ACHN (cell line): ENCODE measurements at places on chromosomes 4 and X.

- DNase-seq, result no peak
Observed at GRCh38 chrX:67094061-67094460, 449.8 kb upstream of the AR start.

GRCh38 chrX:21863241-21863640 is 7.5 kb downstream of the YY2 start:
- no peak for DNase-seq

- no peak for DNase-seq
Observed at GRCh38 chr4:2946812-2947600, 16.2 kb downstream of the NOP14 start.

- no peak for DNase-seq
Observed at GRCh38 chr4:157977086-157977485, 195.7 kb downstream of the GASK1B start.

DNA sequence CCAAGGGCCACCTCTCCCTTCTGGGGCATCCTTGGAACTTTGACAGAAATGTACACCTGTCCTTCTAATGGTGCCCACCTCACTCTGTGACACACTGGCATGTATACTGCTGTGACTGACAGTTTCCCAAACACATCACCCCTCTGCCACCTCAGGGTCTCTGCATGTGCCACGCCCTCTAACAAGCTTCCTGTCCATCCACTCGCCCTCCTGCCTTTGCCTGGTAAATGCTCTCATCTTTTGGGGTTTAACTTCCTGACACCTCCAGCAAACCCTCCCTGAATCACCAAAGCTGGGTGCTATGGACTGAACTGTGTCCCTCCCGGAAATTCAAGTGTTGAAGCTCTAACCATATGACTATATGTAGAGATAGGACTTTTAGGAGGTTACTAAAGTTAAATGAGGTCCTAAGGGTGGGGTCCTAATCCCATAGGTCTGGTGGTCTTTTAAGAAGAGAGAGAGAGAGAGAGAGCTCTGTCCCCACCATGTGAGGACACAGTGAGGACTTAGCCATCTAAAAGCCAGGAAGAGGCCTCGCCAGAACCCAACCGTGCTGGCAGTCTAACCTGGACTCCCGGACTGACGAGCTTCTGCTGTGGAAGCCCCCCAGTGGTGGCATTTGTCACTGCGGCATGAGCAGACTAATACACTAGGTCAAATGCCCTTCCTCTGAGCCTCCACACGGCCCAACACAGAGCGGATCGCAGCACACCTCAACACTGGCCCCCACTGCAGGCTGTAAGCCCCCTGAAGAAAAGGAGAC is 95.6 kb downstream of the AFAP1 start:
- peak; percentile 75 for DNase-seq

GRCh38 chrX:150602296-150602695 is 33.9 kb downstream of the MTM1 start:
- DNase-seq, result no peak

DNA sequence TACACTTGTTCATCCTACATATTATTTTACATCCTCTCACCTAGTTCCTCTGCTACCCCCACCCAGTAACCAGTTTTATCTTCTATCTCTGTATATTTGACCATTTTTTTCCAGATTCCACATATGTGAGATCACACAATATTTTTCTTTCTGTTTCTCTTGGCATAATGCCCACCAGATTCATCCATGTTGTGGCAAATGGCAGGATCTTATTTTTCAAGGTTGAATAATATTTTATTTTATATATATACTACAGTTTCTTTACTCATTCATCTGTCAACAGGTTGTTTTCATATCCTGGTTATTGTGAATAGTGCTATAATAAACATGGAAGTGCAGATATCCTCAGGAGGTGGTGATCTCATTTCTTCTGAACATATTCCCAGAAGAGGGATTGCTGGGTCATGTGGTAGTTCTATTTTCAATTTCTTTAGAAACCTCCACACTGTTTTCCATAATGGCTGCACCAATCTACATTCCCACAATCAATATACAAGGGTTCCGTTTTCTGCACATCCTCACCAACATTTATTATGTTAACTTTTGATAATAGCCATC is 48.2 kb downstream of the THAP9 start:
- no peak for DNase-seq

DNA sequence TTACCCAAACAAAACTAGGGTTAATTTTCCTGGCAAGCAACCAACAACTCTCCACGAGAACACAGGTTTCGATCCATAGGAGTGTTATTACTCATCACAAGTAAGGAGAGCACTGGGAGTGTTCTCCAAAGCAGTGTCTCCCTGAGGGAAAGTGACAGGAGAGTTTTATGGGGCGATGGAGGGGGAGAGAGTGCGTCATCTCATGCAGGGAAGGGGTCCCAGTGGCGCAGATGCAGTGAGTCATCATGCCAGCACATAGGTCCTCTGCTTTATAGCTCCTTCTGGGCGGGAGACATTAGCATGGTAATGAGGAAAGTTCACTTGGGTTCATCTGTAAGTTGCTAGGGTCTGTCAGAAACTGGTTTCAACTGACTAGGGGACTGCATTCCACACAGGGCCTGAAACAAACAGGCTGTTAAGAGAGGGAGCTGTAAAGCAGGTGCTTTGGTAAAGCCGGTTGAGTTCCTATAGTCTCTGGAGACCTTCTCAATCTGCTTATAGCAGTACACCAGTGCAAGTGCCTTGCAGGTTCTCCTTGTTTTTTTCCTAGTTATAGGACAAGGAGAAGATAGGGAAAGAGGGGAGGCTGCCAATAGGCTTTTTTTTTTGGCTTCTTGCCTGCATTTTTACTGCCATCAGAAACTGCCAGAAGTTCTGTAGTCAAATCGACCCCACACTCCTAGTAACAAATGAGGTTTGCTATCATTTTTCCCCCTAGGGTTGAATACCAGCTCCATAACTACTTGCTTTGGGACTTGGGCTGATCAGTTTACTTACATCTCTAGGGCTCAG is 12.8 kb upstream of the BOD1L1 start:
- DNase-seq, result no peak

DNA sequence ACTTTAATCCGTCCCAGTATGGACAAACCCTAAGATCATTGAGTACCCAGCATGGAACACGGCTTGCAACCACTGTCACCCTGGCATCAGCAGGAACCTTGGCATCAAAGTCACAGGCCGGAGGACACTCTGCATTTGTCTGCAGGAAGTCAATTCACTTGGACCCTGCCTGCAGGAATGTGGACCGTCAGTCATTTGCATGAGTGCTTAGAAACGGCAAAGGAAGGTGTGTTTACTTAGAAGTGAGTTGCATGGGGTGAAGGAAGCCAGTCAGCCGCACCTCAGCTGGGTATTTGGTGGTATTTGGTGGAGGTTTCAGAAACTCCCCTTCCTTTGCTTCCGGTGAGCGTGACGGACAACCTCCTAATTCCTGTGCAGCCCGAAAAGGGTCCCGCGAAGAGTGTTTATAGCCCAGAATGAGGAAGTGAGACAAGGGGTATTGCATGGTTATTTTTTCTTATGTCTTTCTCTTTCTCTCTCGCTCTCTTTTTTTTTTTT is 15.5 kb downstream of the P2RY8 start:
- no peak for DNase-seq

GRCh38 chrX:103464774-103465117 is 54.5 kb downstream of the RAB40A start:
- DNase-seq, result peak; percentile 72

GRCh38 chrX:12007881-12008280 is 130.4 kb upstream of the FRMPD4 start:
- peak; percentile 76 for DNase-seq

GRCh38 chr4:2850966-2851798 is 7.5 kb downstream of the ADD1 start:
- peak; percentile 20 for DNase-seq

GRCh38 chr4:22672944-22673343 is 19.8 kb upstream of the GBA3 start:
- no peak for DNase-seq

- no peak for DNase-seq
Observed at GRCh38 chr4:77028246-77028645, 47.5 kb downstream of the CCNI start.

- DNase-seq, result no peak
Observed at GRCh38 chrX:121231566-121232358, 184.4 kb downstream of the GLUD2 start.

DNA sequence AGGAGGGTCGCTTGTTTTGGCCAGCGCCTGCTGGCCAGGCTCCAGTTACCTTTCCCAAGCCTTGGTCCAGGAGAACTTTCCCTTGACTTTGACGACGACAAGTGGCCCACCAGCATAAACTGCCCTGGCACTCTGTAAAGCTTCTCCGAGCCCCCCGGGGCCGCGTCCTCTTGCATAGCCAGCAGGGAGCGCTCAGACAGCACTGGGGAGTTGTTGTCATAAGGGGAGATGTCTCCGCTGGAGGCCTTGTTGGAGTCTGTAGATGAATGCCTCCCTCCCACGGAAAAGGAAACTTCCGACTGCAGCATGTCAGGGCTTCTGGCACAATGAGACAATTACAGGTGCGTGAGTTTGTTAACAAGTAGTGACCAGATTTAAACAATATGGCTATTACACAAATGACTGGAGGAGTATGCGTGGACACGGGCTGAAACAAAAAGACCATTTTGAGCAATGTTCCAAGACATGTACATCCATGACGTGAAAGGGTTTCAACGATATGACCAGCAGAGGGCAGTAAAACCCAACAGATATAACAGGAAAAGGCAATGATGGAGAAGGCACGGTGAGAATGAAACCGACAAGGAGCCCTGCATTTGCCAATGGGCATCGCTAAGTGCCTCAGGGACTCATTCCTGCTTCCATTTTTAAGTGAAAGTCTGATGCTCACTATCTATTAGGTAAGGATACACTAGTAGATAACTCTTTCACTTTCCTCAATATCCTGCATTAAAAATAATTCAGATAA is 33.0 kb downstream of the HCCS start:
- DNase-seq, result peak; percentile 69

- no peak for DNase-seq
Observed at GRCh38 chrX:17560385-17560784, 176.9 kb upstream of the SCML1 start.

- DNase-seq, result no peak
Observed at GRCh38 chr4:42088386-42088785, 64.1 kb downstream of the BEND4 start.

GRCh38 chr4:35918491-35918977 is 325.8 kb downstream of the ARAP2 start:
- DNase-seq, result no peak

DNA sequence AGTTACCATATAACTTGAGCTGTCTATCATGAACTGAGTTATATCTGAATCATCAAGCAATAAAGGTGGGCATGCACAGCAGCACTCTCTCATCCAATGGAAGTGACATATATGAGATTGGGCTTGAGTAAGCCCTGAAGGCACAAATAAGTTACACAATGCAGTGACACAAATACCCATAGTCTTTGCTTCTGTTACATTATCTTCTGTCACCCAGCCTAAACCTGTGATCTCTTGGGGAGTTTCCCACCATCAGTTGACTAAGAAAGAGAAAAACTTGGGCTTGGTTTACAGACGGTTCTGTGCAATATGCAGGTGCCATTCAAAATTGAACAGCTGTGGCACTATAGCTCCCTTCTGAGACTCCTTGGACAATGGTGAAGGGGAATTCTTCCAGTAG is 138.8 kb upstream of the IL15 start:
- DNase-seq, result no peak

DNA sequence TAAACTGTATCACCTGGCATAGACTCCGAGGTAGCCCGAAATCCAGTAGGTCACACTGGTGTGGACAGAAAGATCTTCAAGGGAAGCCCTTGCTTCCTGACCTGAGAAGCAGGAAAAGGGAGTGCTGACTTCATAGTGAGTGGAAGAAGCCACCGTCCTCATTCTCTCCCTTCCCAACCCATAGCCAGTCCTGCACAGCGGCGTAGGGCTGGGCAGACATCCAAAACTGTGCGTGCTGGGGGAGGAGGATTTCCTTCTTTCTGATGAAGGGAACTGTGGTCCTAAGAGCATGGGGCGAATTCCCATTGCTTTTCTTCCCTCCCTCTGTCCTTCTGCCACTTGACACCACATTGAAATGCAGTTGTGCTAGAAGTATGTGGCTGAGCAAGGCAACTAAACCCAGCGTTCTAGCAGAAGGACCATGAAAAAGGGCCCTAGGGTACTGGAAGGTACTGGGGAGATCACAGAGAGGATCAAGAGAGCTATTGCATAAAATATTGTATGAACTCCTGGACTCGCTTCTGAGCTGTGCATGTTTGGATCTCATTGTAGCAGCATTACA is 66.9 kb downstream of the STOX2 start:
- no peak for DNase-seq

DNA sequence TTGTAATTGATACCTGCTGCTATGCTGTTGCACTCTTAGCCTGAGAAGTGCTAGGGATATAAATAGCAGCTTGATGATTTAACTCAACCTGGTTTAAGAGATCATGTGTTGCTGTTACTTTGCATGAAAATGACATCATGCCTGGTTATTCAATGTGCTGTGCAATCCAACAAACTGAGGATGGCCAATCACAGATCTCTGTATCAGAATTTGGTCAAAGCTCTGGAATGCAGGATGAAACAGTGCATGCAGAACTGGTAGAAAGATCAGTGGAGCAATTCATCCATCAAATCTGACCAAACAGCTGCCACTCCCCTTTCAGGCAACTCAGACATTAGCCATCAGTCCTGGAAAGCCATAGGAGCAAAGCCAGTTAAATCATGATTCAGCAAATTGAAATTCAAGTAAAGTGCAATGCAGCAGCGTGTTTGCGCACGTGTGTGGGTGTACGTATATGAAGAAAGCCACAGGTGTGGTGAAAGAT is 160.3 kb upstream of the RASGEF1B start:
- peak; percentile 98 for DNase-seq

GRCh38 chrX:13059637-13060499 is 15.4 kb upstream of the FAM9C start:
- peak; percentile 9 for DNase-seq

DNA sequence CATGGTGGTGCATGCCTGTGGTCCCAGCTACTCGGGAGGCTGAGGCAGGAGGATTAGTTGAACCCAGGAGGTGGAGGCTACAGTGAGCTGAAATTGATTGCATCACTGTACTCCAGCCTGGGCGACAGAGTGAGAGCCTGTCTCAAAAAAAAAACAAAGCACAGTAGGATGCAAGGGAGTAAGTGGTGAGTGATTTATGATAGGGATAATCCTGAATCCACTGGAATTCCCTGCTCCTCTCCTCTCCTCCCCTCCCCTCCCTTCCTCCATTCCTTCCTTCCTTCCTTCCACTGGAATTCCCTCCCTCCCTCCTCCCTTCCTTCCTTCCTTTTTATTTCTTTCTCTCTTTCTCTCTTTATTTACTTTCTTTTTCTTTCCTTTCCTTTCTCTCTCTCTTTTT is 40.9 kb upstream of the NKRF start:
- no peak for DNase-seq
